ENCODE measurements at places on chromosomes 2 and 18. TPM values are rescaled to one million over a fixed set of nuclear protein-coding genes. Genes with fewer than 3 reads are reported as not detected.

Gene RASGRP3
- total RNA-seq = 26.9 TPM

Gene SLC8A1
- 36.2 TPM for total RNA-seq

Gene POTEJ
- total RNA-seq = not detected

Gene ZFAND2B
- total RNA-seq = 31.2 TPM

Gene TMEM178A
- total RNA-seq = 0.24 TPM

Gene ADD2
- 0.32 TPM for total RNA-seq

Gene FAM110C
- under 0.01 TPM for total RNA-seq
